ENCODE measurements at places on chromosomes 16 and 17.
A peak's percentile ranks its signal among the peaks of the same experiment; 100 is the strongest.

GRCh38 chr16:49442805-49443204, 69.2 kb downstream of the C16orf78 start:
- DNase-seq: no peak

GRCh38 chr16:72722552-72722951, 325.4 kb downstream of the ZFHX3 start:
- DNase-seq: peak; percentile 76

DNA sequence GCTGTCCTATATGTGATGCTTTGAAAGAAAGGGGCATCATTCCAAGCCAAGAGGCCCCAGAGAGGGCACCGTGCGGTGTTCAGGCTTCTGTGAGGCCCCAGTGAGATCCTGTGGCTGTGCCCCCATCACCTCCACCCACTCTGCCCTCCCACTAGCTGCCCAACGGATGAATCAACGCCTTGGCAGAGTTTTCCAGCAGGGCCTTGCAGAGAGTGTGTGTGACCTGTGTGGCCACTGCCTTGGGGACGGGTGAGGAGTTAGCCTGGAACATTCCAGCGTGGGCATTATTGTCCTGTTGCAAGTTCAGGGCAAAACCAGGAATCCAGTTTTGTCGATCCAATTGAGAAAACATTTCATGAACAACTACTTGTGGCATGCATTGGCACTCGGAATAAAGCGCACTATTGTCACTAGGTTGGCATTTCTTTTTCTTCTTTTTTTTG, 53.7 kb downstream of the SF3B3 start:
- no peak for DNase-seq

DNA sequence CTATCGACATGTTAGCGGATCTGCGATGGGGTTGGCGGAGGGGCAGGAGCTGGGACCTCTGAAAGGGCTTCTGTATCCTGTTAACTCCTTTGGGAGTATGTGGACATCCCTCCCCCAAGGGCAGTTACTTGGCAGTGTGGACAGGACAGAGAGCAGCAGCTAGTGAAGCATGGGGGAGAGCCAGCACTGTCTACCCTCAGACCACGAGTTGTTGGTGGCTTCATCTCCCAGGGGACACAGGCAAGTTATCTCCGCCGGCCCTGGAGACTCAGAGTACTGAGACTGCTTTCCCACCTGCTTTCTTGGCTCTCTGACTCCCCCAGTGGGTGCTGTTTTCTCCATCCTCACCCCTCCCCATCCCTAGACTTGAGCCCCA, 5.3 kb upstream of the GFAP start:
- DNase-seq: no peak

GRCh38 chr16:28096983-28097899, 33.7 kb upstream of the GSG1L start:
- DNase-seq: no peak

- no peak for DNase-seq
Measured at GRCh38 chr17:45935710-45936509, 41.6 kb downstream of the MAPT start.

GRCh38 chr16:1976216-1976520, 4.3 kb downstream of the TBL3 start:
- DNase-seq: no peak

- DNase-seq: peak; percentile 67
Measured at GRCh38 chr17:42678951-42679491, 2.2 kb upstream of the PLEKHH3 start.

GRCh38 chr16:87410968-87411367, 18.8 kb downstream of the MAP1LC3B start:
- DNase-seq: peak; percentile 40

- DNase-seq: peak; percentile 46
Measured at GRCh38 chr16:86806838-86807351, 228.5 kb downstream of the FOXL1 start.

- no peak for DNase-seq
Measured at GRCh38 chr16:80896776-80897175, 92.4 kb upstream of the CDYL2 start.

DNA sequence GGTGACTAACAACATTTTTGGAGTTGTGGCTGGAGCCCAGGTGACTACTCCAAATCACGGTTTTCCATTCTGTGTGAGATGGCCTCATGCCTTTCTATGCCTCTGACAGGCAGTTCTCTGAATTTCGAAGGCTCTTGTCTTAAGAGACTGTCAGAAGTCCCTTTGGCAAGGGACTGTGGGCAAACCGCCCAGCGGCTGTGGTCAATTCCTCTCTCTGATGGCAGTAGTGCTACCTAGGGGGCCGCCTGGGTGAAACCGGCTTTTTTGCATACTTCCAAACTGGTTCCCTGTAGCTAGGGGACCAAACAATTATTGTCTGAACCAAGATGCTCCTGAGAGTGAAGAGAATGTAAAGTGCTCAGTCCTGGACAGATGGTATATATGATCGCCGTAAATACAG, 86.3 kb downstream of the SDR42E1 start:
- DNase-seq: no peak

- no peak for DNase-seq
Measured at GRCh38 chr16:11632455-11632939, 35.8 kb upstream of the SNN start.

DNA sequence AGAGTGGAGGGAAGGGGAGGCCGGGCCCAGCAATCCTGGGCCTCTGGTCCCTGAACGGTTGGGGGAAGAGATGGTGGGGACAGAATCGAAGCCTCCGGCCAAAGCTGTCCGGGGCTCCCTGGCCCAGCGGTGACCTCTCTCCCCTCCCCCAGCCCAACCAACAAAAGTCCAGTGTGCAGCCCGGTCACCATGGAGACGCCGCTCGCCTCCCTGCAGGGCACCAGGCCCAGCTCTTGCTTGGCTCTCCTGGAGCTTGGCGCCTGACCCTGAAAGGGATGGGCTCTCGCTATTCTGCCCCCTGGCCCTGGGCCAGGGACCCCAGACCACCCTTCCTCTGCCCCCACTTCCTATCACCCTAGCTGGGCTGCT, 1.3 kb downstream of the METRN start:
- peak; percentile 67 for DNase-seq

- DNase-seq: no peak
Measured at GRCh38 chr16:82008957-82009592, 2.2 kb downstream of the SDR42E1 start.

GRCh38 chr17:61230972-61231820, 168.4 kb upstream of the TBX2 start:
- DNase-seq: no peak

GRCh38 chr16:25633549-25633948, 58.2 kb upstream of the HS3ST4 start:
- DNase-seq: no peak

DNA sequence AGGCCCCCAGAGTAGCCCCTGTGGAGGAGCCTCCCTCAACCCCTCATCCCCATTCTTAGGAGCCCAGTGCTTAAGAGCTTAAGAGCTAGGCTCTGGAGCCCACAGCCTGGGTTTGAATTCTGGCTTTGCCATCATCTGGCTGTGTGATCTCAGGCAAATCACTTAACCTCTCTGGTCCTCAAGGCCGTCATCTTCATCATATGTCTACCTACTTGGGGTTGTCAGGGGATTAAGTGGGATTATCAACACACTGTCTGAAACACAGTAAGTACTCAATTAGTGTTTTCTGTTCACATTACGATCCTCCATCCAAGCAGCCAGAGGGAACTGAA, 4.8 kb downstream of the SREBF1 start:
- DNase-seq: no peak

DNA sequence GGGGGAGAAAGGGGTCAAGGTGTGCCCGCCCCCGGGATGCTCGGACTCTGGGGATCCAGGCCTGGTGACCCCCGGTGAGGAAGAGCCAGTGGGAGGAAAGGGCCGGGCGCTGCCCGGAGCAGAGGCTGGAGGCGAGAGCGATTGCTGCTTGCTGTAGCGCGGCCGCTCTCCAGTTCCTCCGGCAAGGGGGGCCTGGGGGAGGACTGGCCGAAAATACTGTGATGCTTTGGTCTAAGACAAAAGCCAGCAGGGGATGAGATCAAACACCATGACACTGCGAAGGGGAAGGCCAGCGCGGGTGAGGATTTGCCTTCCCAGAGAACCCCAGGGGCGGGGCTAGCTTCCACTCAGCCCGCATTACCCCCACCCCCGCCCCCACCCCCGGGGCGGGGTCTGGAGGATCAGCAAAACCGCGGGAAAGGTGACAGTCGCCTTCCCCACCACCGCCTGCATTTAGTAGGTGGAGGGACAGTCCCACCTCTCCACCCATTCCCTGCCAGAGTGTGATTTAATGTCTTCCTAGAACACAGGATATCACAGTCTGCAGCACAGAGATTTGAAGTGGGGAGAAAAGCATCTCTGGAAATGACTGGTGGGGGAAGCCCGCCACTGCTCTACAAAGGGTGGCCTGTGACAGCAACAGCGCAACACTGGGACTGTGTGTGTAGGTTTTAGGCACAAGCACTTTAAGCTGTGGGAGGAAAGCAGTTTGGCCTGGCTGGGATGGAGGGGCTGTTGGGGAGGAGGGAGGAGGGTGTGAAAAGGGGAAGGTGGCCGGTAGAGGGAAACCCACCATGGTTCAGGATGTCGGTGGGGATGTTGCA, 25.7 kb downstream of the MRC2 start:
- peak; percentile 93 for DNase-seq

- no peak for DNase-seq
Measured at GRCh38 chr16:63614429-63614828, 1507.4 kb downstream of the CDH11 start.

DNA sequence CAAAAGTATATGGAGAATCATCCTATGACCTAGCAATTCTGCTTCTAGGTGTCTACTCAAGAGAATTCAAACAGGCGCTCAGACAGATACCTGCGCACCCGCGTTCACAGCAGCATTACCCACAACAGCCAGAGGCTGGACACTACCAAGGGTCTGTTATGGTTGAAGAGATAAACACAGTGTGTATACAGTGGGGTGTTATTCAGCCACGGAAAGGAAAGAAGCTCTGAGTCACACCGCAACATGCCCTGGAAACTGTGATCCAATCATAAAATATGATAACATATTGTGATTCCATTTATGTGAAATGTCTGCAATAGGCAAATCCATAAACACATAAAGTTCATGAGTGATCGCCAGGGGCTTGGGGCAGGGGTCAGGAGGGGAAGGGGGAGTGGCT, 18.0 kb upstream of the JPH3 start:
- DNase-seq: no peak

DNA sequence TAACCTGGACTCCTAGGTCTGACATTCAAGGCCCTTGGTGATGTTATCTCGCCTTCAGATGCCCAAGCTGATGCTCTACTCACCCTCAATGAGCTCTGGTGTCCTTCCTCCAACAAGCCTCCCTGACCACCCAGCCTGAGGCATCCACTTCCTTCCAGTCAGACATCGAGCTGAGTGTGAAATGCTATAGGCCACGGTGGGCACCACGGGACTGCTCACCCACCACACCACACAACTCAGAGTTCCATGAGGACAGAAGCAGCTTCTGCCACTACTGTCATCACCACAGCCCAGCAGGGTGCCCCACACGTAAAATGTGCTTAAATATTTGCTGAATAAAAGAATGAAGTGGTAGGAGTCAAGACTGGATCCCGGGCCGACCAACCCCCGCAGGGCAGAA, 12.0 kb downstream of the CREBBP start:
- DNase-seq: no peak

DNA sequence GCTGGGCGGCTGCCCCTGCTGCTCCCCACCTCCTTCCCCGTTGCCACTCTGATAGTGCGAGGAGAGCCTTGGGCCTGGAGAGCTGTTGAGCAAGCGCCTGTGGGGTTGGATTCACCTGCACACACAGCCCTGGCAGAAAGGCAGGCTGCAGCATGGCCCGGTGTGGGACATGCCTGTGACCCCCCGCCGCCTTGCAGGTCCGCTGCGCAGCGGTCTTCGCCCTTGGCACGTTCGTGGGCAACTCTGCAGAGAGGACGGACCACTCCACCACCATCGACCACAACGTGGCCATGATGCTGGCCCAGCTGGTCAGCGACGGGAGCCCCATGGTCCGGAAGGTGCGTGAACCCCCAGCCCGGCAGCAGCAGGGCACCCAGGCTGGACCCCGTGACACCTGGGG, 106.8 kb upstream of the CHMP6 start:
- DNase-seq: no peak

DNA sequence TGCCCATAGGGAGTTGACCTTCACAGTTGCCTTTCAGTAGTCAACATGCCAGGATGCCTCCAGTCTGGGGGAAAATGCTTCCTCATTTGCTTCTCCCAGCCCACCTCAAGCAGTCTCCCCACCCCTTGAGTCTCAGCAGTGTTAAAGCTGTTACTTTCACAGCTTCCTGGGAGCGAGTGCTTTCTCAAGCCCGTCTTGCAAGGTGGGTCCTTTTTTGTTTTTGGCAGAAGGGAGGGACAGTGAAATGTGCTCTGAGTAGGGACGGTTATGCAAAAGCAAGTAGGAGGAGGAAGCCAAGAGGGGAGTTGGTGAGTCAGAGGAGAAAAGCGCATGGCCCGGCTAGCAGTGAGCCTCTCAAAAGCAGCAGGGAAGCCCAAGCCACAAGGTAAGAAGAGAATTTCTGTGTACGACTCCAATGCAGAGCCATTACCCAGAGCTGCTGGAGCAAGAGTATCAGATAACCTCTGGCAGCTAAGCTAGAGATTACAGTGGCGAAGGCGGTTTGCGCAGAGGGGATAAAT, at the start of gene CHST4:
Gene CHST4, plus strand, starts transcription at position 316 of the 521 bp plus-strand sequence. CDS start 10,252 bp downstream, outside the sequence.
- peak; percentile 93 for DNase-seq

DNA sequence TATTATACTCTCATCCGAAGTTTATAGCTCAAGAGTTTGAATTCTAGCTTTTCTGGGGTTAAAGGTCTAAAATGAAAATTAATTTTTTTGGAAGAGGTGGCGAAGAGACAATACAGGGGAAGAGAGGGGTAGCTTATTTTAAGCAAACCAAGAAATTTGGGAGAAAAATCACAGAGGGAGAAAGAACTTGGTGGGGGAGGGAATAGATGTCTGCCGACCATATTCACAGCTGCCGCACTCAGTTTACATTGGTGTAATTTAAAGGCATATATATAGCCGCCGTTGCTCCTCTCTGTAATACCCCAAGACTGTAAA, 6.5 kb upstream of the ZFHX3 start:
- DNase-seq: peak; percentile 27

DNA sequence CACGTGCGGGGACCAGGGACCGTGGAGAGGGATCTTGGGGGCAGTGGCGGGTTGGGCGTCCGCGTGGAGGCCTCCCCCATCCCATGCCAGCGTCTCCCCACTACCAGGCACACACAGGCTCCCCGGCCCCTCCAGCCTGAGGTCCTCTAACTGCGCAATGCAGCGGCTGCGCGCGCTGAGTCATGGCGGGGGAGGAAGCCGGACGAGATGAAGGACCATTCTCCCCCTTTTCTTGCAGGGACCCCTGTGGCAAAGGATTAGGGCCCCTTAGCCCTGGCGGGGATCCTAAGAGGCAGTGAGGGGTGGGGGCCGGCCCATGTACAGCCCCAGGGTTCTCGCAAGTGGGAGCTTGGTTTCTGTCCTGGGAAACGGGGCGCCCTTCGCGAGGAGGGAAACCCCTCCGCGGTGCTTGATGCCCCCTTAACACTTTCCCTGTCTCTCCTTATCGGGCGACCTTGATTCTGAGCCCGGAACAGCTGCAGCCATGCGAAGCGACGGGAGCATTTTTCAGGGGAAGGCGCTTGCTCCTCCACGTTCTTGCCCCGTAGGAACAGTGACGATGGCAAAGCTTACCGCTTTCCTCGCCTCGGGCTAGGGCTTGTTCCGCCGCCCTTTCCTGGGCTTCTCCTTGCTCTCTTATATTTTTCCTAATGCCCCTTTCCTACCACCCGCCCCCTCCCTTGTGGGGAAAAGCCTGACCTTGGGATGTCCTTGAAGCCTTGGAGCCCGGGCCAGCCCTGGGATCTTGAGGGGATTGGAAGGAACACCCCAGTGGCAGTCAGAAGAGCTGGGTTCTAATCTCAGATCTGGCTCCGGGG, 592 bp downstream of the ALDOA start:
- peak; percentile 54 for DNase-seq

Measured in GM23338 (cell line).